ENCODE measurements at places on chromosomes 11 and 22. TPM values are rescaled to one million over a fixed set of nuclear protein-coding genes. Genes with fewer than 3 reads are reported as not detected.
A peak's percentile ranks its signal among the peaks of the same experiment; 100 is the strongest.

DNA sequence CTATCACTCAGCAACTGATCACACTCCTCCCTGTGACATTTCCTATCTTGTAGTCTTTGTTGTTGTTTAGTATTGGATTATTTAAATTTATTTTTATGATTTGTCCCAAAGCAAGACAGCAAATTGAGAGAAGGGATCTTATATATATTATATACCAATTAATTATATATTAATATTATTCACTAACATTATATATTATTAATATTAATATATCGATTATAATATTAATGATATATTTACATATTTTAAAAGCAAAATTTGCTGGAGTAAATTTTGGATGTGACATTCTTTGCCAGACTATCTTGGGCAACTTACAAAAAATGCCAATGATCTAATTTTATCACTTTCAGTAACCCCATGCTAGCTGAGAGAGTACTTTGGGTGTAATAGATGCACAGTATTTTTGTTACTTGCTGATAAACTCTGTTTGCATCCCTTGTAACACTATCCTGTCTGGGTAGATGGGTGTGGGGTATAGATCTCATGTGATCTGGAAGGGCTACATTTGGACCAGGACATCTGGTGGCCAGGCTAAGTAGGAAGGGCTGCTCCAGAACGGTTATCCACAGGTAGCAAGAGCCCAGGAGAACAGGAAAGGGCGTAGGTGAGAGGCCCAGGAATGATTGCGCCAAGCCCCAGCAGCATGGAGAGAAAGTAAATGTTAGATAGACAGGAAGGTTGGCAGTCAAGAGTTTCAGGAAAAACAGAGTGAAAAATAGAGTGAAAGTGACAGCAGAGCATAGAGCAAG lies 608.6 kb upstream of the KIRREL3 start:
- DNase-seq: no peak

DNA sequence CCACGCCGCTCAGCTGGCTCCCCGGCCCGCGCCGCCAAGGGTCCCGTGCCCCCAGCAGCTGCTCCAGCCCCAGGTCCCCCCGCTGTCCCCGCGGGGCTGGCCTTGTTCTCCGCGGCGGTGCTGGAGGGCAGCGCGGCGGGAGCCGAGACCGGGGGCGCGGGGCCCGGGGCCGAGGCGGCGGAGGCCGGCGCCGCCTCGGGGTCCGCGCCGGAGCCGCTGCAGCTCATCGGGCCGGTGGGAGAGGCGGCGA lies 128 bp downstream of the TAF10 start:
- no peak for DNase-seq

- peak; percentile 85 for DNase-seq
These were observed 741 bp upstream of the MTA2 start for GRCh38 chr11:62602141-62603071.

DNA sequence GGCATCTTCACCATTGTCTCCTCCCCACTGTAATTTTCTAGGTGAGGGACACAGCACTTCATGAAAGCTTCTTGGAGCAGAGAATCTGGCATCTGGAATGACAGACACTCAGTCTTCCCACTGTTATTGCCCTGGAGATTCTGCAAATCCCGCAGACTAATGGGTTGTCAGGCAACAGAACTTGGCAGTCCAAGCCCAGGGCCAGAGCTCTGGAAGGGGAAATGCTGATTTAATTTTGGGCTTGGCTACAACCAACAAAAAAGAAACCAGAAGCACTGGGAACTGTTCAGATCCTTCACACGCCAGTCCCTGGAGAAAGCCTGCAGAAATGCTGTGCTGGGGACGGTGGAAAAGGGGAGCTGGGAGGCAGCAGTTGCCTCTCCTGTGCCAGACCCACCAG lies 71.5 kb upstream of the BID start:
- no peak for DNase-seq

- DNase-seq: no peak
These were observed 46.5 kb upstream of the CCND1 start for GRCh38 chr11:69594481-69594880.

DNA sequence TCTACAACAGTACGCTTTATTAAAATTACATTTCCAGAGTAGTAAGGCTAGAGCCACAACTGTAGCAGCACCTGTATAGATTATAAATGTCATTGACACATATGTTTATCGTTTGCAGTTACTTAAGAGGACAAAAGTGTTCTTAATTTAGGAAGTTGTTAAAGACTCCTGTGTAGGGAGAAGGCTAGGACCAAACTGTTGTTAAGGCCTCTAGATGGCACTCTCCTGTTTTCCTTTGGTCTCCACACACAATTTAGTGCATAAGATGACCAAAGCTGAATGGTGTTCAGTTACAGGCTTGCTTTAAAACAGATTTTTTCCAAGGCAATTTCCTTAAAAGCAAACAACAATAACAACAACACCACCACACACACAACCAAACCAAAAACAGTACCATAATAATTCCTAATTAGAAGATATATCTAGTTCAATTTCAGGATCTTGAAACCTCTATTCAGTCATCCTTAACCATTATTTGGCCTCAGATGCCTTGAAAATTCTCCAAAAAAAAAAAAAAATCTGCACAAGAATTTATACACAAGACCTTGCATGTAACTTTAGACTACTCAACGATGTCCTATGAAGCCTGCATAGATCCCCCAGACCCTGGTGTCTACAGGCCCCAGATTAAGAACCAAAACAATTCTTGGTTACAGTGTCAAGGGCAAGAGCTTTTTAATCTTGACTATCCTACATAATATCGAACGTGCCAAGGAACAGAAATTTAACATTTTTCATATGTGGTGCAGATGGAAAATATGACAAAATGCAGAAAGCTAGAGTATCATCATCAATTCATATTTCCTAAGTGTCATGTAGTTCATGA lies 42.6 kb upstream of the APOA1 start:
- no peak for DNase-seq

SOX10 gene
- total RNA-seq: 5.4 TPM

GRCh38 chr11:86891036-86891435 lies 64.2 kb downstream of the FZD4 start:
- DNase-seq: no peak

- no peak for DNase-seq
These were observed 9.8 kb upstream of the ZDHHC13 start for GRCh38 chr11:19107125-19107524.

DNA sequence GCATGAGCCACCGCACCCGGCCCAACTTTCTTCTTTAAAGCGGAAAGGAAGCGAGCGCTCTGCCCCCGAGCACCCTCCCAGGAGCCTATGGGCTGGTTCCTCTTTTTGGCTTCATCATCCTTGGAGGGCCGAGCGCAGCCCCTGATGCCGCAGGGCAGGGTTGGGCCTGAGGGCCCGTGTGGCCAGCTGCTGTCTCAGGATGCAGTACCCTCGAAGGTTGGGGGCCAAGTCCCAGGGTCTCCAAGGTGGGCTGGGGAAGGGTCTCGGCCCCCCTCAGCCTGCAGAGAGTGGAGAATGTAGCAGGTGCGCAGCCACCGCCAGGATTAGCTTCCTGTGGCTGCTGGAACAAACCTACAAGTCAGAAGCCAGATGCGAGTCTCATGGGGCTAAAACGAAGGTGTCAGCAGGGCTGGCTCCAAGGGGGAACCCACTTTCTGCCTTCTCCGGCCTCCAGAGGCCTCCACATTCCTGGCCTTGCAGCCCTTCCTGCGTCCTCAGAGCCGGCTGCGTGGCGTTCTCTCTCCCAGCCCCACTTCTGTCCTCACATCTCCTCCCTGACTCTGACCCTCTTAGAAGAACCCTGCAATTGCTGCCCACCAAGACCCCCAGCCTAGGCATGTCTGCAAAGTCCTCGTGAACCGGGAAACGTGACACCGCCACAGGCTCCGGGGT lies 2.9 kb downstream of the PANX2 start:
- no peak for DNase-seq

GRCh38 chr11:66080055-66080817 lies 10.2 kb downstream of the PACS1 start:
- no peak for DNase-seq

PYGM gene
- total RNA-seq: 14.4 TPM

DNA sequence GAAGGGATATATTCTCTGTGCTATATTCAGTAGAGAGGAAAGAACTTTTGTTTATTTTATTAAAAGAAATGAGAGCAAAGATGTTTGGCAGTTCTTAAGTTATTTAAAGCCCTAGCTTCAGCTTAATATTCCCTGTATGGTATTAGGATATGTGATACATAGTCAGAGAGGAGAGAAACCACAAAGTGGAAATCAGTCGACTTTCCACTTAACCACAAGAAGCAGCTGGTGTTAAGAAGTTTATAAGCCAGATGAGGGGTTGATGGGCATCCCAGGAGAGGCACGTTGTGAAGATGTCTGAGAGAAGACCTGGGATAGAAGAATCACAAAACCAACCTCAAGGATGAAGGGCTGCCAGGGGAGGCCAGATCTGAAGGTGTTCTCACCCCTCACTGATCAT lies 23.3 kb upstream of the PHF21B start:
- DNase-seq: no peak

DNA sequence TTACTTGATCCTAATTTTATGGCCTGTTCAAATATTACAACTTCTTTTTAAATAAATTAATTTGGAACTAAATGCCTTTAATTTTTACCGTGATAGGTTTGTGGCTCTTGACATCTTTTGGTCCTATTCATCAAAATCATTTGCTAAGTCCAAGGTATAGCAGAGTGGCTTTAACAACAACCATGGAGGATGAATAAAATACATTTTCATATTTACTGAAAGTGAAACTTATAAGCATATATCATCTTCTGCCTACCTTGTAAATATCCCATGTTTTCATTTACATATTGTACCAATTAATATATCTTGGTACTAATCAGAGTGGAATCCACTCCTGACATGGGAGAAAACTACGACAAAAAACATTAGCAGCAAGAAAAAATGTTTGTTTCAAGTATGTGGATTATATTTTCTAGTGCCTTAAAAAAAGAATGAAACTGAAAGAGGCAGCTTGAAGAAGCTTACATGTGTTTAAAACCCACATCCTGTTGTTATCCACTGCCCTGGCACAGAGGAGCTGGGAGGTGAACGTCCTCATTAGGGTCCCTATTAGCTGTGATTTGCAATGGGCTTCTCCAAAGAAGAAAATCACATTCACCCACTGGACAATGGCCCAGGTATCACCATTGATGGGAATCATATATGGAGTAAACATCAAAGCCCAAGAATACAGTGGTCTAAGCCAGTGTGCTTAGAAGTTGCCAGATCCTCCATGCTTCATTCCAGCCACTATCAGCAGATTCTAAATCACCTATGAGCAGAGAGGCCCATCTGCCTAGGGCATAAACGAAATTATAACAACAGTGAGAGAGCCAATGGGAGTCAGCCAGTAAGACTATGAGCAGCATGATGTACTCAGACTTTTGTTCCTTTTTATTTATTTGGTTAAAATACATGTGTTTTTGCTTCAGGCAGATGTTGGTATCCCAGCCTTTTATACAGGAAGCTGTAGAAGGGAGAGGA lies 84.7 kb downstream of the MAML2 start:
- DNase-seq: no peak

- DNase-seq: no peak
These were observed 19.0 kb downstream of the MYO18B start for GRCh38 chr22:25760848-25761595.

P2RY2 gene
- 2.0 TPM for total RNA-seq

NXPE1 gene
- 3.9 TPM for total RNA-seq

NAALADL1 gene
- total RNA-seq: 16.5 TPM

SLC22A8 gene
- 0.06 TPM for total RNA-seq

DNA sequence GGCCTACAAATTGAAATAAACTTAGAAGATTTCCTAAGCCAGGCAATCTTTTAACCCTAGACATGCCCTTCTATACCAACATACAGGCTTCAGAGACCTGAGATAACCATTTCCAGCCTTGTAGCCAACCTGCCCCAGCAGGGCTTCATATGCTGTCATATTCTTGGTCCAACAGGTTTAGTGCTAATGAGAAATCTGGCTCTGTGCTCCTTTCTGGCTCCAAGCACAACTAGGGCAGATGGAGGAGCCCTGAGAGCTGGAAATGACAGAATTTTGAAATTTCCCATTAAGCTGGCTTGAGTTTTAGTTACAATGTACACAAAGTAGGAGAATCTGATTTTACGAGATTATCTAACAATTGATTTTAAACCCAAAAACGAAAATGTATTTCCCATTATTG lies 323.0 kb upstream of the CCDC90B start:
- no peak for DNase-seq

FAT3 gene
- total RNA-seq: 6.2 TPM

GRCh38 chr11:59173080-59173963 lies 1.4 kb downstream of the DTX4 start:
- DNase-seq: peak; percentile 54

- DNase-seq: no peak
These were observed 11.0 kb downstream of the IL17REL start for GRCh38 chr22:50001388-50002231.

GRCh38 chr22:45376703-45377102 lies 36.7 kb downstream of the SMC1B start:
- DNase-seq: peak; percentile 37

DNA sequence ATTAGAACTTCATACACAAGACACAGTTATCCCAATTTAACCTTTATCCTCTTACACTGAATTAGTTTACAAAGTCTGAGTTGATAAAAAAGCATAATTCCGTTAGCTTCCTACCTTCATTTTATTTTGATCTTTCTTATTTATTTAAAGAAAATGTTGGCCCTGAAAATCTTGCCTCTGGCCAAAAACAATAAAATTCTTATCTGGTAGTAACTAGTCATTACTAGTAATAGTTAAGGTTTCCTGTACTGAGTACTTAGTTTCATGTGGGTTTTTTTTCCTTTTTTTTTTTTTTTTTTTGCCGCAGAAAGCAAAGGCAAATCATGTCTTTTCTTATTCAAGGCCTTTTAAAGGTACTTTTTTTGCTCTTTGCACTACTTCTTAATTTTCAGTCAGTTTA lies 120.6 kb downstream of the PAX6 start:
- no peak for DNase-seq

HEPN1 gene
- total RNA-seq: not detected

Measured in testis (tissue), 5 donors.